ENCODE measurements at places on chromosomes 11 and 22. TPM values are rescaled to one million over a fixed set of nuclear protein-coding genes. Genes with fewer than 3 reads are reported as not detected.

GRCh38 chr11:1538153-1538552, 33.9 kb downstream of the DUSP8 start:
- DNase-seq: no peak

DNA sequence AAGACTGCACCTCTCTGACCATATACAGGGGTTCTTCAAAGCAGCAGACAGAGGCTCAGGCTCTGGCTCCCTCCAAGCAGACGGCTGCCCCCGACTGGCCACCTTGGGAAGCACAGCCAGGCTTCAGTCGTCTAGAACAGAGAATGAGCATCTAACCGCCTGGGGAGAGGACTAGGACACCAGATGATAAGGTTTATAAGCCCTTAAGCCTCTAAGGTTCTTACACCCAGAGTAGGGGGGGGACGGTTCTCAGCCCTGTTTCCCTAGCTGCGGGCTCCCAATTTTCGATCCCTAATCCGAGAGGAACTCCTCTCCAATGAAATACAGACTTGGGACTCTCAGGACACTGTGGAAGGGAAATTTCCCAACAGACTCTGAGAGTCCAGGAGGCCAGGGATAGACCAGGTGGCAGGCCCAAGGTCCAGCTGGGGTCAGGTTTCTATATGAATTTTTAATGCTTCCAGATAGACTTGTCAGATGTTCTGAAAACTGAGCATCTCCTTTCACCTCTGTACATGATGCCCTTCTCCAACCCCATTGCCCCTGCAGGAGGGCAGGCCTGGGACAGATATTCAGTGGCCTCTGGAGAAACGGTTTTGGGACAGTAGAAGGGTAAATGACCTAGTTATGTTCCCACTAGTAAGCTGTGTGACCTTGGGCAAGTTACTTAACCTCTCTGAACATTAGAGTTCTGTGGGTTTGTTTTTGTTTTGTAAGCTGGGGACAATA, 20.2 kb downstream of the RTN4RL2 start:
- DNase-seq: peak; percentile 76

- no peak for DNase-seq
Measured at GRCh38 chr22:38223289-38223960, 21.6 kb downstream of the MAFF start.

The SCN4B gene
- not detected for total RNA-seq

DNA sequence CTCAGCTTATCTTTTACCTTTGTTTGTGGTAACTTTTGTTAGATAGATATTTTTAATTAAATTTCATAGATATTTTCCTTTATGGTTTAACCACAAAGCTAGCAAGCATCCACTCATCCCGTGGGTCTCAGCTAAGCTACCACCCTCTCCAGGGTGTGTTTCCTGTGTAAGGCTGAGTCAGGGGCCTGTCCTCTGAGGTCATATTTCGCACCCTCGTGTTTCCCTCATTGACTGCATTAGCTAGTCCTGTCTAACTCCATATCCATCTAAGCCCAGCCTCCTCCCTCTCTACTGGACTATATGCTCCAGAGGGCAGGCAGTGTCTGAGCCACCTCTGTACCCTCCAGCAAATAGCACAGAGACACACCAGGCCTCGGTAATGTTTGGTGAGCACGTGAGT, 16.7 kb downstream of the XRRA1 start:
- no peak for DNase-seq

The P4HA3 gene
- total RNA-seq: not detected

The PAMR1 gene
- total RNA-seq: not detected

DNA sequence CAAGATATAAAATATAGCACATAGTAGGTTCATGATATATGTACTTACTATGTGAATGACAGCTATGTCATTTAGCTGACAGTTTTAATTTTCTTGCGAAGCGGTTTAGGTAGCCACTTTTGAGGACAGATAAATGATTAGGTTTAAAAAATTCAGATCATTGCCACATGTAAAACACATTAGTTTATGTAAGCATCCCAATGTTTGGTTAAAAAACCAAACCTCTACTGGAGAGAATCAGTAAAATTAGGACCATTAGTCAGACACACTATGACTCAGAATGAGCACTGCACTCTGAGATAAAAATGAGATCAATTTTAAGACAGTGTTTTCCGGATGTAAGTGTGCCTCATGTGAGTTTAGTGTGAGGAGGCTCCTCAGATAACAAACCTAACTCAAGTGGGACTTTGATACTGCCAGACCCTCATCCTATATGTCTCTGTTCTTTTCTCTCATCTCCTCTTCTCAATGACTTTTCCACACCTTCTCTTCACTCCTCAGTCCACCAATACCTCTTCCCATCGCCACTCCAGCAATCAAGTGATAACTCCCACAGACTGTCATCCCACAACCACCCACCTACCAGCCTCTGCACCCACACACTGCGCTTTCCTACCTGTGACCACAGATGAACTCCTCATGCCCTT, 6.8 kb upstream of the OR2AT4 start:
- no peak for DNase-seq

GRCh38 chr11:57180081-57180561, 1.6 kb upstream of the LRRC55 start:
- DNase-seq: no peak

DNA sequence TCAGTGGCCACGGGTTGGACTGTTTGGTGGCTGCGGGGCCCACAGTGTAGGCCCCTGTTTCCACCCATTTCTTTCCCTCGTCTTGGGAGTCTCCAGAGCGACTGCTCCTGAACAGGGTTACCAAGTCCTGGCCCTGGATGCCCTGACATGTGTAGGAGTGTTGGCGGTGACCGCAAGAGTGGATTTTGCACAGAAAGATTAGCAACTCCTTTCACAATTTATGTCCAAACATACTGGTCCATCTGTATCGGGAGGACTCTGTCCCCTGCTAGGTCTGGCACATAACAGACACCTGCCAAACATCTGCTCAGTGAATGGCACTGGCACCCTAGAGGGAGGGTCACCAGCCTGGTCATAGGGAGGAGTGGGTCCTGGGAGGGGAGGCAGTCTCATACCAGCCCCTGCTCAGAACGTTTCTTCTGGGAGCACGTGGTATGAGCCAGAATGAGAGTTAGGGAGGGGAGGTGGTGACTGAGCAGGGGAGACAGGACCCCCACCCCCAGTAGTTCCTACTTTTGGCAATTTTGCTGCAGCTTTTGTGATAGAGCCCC, 3.4 kb upstream of the APOA1 start:
- DNase-seq: no peak

GRCh38 chr11:83544846-83545245, 258.7 kb upstream of the CCDC90B start:
- no peak for DNase-seq

- DNase-seq: peak; percentile 79
Measured at GRCh38 chr11:5380740-5381342, 2.8 kb upstream of the OR51M1 start.

The ELP4 gene
- total RNA-seq: 23.0 TPM

DNA sequence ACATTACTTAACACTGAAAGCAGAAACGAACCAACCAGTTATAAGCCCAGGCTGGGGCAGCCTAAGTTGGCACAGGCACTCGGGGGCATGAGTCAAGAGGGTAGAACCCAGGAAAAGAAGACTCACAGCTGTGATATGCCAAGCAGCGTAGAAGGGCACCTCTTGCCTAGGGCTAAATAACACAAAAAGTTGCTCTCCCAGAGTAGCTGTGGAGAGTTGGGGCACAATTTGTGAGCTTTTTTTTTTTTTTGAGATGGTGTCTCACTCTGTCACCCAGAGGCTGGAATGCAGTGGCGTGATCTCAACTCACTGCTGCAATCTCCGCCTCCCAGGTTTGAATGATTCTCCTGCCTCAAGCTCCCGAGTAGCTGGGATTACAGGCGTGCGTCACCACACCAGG, 8.8 kb downstream of the CLMP start:
- DNase-seq: no peak

The MYBPC3 gene
- total RNA-seq: not detected

The CHADL gene
- 0.76 TPM for total RNA-seq

The PGA4 gene
- not detected for total RNA-seq

DNA sequence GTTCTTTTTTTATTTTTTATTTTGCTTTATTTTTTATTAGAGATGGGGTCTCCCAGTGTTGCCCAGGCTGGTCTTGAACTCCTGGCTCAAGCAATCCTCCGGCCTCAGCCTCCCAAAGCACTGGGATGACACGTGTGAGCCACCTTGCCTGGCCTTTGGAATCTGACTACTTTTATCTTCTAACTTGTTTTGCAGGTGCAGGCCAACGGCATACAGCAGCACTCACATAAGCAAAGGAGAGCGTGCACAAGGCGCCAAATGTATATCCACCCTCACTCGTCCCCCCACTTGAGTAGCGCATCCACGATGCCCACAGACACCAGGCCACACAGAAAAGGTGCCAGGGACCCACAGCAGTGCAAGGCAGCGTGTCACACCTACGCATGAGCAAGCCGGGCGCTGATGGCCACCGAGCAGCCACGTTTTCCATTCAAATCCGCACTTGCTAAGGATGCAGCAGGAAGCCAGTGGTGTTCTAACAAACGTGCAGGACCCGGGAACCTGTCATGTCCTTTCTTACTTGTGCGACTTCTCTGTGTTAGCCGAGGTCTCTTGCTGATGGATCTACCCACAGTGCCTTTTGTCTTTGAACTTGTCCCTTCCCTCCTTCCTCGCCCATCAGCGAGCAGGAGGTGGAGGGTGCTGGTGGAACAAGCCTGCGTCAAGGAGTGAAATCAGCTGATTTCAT, 5.9 kb downstream of the ASCL2 start:
- DNase-seq: no peak

DNA sequence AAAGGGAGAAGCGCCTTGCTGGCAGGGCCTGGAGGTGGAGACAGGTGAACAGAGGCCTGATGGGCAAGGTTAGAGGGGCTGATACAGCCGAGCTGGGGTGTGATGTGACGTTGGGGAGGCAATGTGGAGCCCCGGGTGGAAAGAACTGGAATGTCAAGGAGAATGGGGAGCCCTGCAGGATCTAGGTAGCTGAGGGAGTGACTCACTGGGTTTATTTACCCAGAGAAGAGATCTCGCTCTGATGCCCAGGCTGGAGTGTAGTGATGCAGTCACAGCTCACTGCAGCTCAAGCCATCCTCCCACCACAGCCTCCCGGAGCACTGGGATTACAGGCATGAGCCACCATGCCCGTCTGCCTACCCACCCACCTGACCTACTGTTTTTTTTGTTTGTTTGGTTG, 1.9 kb upstream of the CYB5R3 start:
- peak; percentile 25 for DNase-seq

- DNase-seq: peak; percentile 60
Measured at GRCh38 chr22:19853879-19854777, 546 bp downstream of the GNB1L start.

GRCh38 chr11:103993507-103993906, 42.9 kb upstream of the DDI1 start:
- DNase-seq: no peak

- no peak for DNase-seq
Measured at GRCh38 chr11:72763823-72764222, 11.6 kb upstream of the ARAP1 start.

The SLC5A1 gene
- total RNA-seq: 6.8 TPM

GRCh38 chr11:116611998-116612620, 160.7 kb downstream of the BUD13 start:
- DNase-seq: no peak

The APOBEC3H gene
- total RNA-seq: not detected

GRCh38 chr22:37289156-37289735, 6.9 kb downstream of the CYTH4 start:
- DNase-seq: no peak

GRCh38 chr22:25051073-25051472, 98.6 kb downstream of the KIAA1671 start:
- DNase-seq: peak; percentile 29

DNA sequence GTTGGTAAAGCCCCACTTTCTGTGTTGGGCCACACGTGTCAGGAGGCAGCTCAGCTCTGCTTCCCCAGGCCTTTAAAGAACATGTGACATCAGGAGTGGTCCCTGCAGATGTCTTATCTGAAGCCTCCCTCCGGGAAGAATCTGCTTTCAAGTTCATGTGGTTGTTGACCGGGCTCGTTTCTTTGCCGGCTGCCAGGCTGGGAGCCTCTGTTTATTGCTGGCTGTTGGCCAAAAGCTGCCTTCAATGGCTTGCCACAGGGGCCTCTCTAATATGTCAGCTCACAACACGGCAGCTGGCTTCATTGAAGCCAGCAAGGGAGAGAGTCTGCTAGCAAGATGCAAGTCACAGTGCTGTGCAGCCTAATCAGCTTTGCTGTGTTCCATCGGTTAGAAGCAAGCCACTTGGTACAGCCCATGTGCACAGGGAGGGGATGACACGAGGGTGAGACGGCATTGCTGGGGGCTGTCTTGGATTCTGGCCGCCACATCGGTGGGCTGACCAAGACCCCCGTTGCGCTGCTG, 14.6 kb downstream of the MRGPRF start:
- DNase-seq: peak; percentile 49

GRCh38 chr11:86068138-86068871, 579 bp downstream of the PICALM start:
- peak; percentile 68 for DNase-seq

The KCNE3 gene
- total RNA-seq: 79.2 TPM

DNA sequence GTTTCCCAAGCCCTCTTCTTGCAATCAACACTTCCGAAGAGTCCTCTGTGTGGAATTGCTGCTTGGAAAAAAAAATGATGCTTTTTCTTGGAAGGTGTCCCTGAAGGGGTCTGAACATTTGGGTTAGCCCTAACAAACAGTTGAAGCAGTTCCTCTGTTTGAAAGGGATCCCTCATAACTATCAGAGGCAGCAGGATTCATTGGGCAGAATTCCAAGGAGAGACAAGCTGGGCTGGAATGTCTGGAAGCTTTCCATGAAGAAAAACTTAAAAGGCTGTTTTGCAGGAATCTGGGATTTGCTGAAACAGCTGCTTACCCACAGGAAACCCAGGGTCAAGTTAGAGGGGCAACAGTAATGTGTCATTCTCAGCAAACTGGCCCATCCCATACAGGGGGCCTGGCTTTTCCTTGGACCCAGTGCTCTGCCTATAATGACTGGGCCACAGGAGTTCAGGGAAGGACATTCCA, 3.1 kb downstream of the CSNK2A3 start:
- no peak for DNase-seq

DNA sequence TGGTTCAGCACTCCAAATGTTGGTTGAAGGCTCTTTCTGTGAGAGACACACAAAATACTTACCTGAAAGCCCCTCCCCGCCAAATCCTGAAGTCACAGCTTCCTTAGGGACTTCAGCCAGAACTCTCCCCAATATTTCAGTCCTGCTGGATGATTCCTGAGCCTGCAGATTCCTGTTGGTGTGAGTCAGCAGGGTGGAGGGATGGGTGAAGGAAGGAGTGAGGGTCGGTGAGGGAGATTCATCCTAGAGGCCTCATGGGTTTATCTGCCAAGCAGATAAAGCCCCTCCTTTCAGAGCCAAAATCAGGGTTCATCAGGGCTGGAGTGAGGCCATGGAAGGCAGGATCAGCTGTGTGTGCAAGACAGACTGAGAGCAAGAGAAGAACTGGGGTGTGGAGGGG, 37.9 kb downstream of the SMIM38 start:
- DNase-seq: no peak

- no peak for DNase-seq
Measured at GRCh38 chr11:126993599-126993998, 7.0 kb downstream of the KIRREL3 start.

The MRGPRD gene
- total RNA-seq: not detected

The RASSF7 gene
- total RNA-seq: 552 TPM

The SEC14L6 gene
- not detected for total RNA-seq

Measured in HT-29 (cell line).